ENCODE measurements at places on chromosomes 2 and 18.

GRCh38 chr2:47903781-47904490 is 2.4 kb downstream of the FBXO11 start:
- DNase-seq, result no peak

DNA sequence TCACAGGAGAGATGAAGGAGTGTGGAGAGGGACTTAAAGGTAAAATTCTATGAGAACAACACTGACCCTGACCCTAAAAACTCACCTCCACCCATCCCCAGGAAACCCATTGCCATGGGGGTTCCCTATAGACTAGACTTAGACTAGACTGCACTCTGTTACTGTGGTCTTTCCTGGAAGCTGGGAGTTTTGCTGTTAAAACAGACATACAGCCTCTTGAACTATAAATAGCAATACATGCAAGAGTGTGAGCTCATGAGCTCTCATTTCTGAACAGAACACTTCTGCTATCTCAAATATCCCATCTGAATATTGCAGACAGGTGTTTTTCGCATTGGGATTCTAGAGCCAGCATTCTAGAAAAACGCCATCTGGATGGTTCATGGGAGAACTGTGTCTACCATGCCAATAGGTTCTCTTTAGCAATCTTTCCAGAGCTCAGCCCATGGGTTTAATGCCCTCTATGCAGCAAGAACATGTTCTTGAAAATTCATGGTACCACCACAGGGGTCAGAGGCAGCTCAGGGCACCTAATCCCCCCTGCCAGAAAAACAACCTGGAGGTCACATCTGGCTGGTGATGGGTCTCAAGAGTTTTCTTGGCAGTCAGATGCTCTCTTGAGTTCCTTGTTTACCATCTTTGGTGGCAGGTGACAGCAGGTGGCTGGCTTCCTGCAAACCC is 51.9 kb downstream of the SLC14A2 start:
- DNase-seq, result no peak

DNA sequence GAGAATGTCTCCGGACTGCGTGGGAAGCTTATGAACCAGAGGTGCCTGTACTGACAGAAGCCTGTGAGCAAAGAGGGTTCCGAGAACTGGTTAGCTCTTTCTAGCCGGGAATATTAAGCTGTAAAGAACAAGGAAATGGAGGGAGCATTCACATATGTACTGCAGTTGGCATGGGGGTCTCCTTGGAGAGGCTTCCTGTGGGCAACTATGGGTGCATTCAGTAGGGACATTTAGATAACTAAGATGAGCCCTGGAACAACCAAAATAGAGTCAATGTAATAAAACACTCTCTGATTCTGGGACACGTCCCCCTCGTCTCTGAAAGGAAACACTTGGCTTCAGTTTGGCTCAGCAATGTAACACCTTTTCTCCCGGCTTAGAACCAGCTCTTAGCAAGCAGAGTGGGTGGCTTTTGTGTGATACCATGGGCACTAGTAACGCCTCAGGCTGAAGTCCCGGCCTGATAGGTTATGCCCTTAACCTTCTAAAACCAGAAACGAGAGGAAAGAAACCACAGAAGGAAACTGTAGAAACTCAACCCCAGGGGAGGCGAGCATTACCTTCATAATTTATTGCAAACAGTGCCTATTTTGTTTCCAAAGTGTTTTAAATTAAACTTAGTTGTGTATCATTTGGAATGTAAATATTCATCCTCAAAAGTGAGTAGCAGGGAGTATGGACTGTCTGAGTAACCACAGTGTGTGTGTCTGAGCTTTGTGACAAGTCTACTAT is 48.8 kb upstream of the LPIN2 start:
- no peak for DNase-seq

- DNase-seq, result no peak
Measured at GRCh38 chr2:97714084-97714949, 941 bp downstream of the ZAP70 start.

Data from stimulated activated CD8-positive, alpha-beta memory T cell treated with anti-CD3 and anti-CD28 coated beads, Interleukin-7, amount 100 ng/mL, for 1 hour (primary cell).